Stimulated activated CD8-positive, alpha-beta memory T cell treated with anti-CD3 and anti-CD28 coated beads, Interleukin-2, amount 100 ng/mL, for 1 hour (primary cell): ENCODE measurements at places on chromosomes 12 and 14.

DNA sequence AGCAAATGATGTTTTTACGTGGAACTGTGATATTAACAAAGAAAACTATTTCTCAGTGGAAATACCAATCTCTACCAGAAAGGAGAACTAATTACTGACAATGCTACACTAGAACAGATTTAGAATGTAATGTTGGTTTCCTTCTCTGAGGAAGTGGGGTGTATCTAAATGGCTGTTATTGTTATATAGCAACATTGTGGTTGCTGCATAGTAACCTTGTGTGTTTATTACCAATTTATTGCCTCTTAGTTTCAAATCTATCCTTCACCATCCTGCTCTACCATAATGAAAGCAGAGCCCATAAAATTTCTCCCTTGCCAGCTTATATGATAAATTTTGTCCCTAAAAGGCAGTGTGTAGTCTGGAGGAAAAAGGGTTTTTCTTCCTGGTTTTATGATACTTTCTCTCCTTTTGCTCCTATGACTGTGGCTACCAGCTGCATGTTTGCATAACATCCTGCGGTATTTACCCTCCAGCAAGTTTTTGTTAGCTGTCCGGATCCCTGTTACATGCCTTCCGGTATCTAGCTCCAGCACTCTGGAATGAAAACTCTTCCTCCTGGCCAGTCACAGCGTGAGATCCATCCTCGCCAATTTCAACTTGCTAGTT lies 5.7 kb upstream of the KLRK1 start:
- no peak for DNase-seq

- no peak for DNase-seq
Observed at GRCh38 chr12:19220852-19221466, 91.4 kb downstream of the PLEKHA5 start.

DNA sequence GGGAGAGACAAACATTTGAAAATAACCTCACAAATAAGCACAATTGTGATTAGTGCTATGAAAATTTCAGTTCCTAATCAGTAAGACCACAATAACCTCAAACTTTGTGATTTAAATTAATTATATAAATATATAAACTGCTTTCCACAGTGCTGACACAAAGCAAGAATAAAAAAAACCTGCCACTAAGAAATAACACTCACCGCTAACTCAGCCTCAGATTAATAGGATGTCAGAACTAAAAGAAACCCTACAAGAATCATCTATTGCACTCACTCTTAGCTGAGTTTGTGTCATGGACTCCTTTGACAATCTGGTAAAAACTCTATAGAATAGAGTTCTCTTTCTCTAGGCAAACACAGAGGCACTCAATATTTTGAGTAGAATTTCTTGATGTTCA lies 68.4 kb downstream of the SLC41A2 start:
- no peak for DNase-seq

DNA sequence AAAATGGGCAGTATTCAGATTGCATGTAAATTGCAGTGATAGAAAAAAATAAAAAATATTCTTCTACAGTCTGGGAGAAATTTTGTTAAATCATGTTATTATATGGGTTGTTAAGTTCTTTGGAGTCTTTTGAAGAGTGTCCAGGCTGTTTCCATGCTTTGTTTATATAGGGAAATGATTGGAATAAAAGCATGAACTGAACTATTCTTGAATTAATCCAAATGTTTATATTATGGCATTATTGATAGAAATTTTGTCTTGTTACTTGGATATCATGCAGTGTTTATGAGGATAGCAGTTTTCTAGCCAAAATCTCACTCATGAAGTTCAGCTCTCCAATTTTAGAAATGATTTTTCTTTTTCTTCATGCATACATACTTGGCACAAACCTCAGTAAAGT lies 108.2 kb upstream of the NAV3 start:
- no peak for DNase-seq

- no peak for DNase-seq
Observed at GRCh38 chr14:24695265-24696241, 61.6 kb upstream of the GZMB start.

GRCh38 chr12:109435428-109436187 lies 41.5 kb downstream of the KCTD10 start:
- DNase-seq: no peak

GRCh38 chr12:11685716-11686115 lies 36.2 kb downstream of the ETV6 start:
- no peak for DNase-seq

- DNase-seq: no peak
Observed at GRCh38 chr12:27610374-27610773, 85.9 kb upstream of the REP15 start.

- DNase-seq: no peak
Observed at GRCh38 chr12:111975161-111975931, 37.6 kb downstream of the TMEM116 start.

GRCh38 chr12:7907009-7907408 lies 29.0 kb downstream of the SLC2A3 start:
- DNase-seq: peak; percentile 21

DNA sequence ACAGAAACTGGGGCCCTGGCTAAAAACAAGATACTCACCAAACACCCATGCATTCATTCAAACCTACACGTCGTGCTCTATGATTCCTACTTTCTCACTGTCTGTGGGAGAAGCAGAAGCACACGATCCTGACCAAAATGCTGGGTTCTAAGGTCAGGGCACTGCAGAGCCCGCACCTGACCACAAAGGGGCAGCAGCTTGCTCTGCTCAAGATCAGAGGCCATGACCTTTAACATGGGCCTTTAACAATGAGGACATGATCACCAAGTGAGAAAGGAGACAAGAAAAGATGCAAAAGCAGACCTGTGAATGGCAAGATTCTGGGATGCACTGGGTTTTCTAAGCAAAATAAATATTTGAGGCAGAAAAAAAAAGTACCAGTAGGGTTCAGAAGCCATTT lies 40.1 kb upstream of the VPS33A start:
- DNase-seq: no peak

- no peak for DNase-seq
Observed at GRCh38 chr14:67680121-67680602, 5.7 kb upstream of the VTI1B start.

DNA sequence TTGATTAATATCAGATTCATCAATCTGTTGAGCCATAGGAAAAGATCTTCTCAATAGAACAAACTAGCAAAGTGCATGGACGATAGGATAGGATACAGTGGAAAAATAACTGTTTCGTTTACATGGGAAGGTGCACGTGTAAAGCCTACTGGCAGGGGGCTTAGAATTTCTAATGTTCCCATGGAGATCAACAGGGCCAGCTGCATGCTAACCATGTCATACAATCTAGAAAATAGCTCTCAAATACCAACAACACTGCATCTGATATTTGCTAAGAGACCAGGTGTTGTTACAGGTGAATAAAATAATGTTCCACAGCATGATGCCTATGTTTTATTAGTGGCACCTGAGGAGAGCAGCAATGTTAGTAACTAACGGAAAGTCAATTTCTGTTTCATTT lies 72.5 kb downstream of the ACSS3 start:
- no peak for DNase-seq

GRCh38 chr12:14400599-14400998 lies 35.1 kb downstream of the ATF7IP start:
- DNase-seq: no peak

DNA sequence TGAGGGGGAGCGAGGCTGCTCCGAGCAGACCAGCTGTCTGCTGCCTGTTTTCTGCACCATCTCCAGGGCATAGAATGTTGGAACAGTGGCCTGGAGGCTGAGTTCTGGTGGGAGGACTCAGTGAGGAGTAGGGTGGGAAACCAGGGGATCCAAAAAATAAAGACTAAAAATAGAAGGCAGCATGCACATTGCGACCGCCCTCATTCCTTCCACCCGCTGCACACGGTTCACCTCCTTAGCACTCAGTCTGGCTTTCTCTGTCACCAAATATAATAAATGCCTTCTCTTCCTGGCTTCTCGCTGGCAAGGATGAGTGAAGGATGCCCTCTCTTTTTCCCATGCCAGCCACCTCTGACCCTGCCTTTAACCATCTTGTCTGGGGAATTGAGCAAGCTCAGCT lies 146.2 kb downstream of the AACS start:
- no peak for DNase-seq
